ENCODE measurements at places on chromosomes 5 and 9.
A peak's percentile ranks its signal among the peaks of the same experiment; 100 is the strongest.

- DNase-seq = no peak
These were observed 216.9 kb downstream of the TTLL11 start for GRCh38 chr9:121876255-121876654.

GRCh38 chr9:131273856-131274673 lies 2.2 kb downstream of the FAM78A start:
- DNase-seq = no peak

- no peak for DNase-seq
These were observed 452.9 kb downstream of the CSNK1G3 start for GRCh38 chr5:123964884-123965283.

DNA sequence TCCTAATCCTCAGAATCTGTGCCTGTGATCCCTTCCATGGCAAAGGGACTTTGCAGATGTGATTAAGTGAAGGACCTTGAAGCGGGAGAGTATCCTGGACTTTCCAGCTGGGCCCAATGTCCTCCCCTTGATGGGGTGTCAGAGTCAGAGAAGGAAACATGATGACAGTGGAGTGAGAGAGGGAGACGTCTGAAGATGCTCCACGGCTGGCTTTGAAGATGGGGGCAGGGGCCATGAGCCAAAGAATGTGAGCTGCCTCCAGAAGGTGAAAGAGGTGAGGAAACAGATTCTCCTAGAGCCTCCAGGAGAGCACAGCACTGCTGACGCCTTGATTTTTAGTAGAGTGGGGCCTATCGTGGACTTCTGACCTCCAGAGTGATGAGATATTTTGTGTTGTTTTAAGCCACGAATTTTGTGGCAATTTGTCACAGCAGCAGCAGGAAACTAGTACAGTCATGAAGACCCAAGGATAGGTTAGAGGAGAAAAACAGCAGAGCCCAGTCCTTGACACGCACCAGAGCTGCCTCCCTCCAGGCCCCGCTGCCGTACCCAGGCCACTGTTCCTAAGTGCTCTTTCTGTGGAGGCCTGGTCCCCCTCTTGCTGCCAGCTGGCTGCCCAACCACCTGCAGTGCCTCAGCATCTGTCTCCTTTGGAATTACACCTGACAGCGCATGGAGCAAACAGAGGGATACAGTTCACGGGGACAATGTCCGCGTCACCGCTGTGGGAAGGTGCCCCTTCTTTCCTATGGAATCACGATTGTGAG lies 78.1 kb downstream of the MACROH2A1 start:
- DNase-seq = no peak

DNA sequence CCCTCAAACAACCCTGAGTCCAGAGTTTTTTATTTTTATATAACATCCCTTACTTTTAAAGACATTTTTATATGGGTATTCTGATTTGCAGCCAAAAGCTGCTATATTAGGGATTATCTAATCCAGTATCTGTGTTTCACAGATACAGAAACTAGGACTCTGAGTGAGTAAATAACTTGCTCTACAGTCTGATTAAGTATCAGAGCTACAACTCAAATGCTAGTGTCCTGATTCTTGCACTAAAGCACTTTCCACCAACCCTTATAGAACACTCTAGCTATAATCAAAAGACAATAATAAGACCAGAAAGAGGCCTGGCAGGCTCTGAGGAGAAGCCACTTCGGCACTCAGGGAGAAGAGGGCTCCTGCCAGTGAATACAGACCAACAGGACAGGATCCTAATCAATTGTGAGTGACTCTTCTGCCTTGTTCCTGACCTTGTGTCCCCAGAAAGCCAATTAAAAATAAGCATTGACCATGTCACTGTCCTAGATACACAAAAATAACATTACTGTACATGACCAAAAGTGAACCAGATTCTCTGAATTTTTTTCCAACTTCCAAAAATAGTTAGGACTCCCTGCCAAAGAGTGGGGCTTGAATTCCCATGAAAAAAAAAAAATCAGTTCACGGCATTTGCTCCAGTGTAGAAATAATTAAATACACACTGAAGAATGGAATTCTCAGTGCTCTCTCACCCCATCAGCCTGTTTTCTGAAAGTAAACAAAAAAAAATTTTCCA lies 63.6 kb upstream of the MAP3K1 start:
- DNase-seq = no peak

GRCh38 chr9:108477529-108478006 lies 378.2 kb downstream of the ACTL7B start:
- peak; percentile 28 for DNase-seq

DNA sequence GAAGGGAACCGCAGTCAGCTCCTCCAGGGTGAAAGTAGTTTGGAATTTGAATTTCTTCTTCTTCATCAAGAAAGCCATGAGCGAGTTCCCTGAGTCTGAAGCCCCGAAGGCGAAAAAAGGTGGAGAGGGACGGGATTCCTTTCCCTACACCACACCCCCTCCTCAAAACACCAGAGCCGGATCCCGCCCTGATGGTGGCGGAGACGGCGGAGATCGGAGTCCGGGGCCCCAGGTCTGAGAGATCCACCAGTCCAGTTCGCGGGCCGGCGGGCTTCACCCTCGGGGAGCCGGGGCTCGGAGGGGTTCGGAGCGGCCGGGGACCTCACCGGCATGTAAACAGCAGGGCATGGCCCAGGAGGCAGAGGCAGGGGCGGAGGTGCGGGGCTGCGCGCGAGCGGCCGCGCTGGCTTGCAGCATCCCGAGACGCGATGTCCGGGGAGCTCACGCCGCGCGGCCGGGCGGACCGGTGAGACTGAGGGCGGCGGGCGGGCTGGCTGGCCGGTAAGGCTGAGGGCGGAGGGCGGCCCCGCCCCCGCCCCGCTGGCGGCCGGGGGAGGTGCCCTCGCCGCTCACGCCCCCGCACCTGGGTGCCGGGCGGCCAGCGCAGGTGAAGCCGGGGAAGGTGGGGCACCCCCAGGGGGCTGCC lies 606 bp downstream of the EEIG1 start:
- DNase-seq = no peak

GRCh38 chr9:6931913-6932312 lies 174.1 kb downstream of the KDM4C start:
- no peak for DNase-seq

GRCh38 chr5:161311146-161311708 lies 235.3 kb downstream of the GABRB2 start:
- no peak for DNase-seq

GRCh38 chr5:71834601-71835000 lies 115.5 kb downstream of the CARTPT start:
- DNase-seq = no peak

DNA sequence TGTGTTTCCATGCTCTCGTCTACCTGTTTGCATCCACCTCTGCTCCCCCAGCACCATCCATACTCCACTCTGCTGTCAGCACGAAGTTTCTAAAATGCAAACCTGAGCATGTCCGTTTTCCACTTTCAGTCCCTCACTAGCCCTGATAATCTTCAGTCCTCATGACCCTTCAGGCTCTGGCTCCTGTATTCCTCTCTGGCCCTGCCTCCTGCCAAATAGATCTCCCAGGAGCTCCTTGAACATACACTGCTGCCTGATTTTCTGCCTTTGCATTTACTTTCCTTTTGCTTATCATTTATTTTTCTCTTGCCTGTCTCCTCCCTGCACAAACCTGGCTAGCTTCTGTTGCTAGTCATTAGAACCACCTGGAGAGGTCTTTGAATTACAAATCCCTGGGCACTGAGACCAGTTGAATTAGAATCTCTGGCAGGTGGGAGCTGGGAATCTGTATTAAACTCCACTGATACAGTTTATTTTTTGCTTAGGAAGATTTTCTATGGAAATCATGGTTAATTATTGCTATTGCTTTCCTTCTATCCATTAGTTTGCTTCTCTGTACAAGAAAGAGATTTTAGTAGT lies 18.5 kb downstream of the ARHGEF28 start:
- no peak for DNase-seq

DNA sequence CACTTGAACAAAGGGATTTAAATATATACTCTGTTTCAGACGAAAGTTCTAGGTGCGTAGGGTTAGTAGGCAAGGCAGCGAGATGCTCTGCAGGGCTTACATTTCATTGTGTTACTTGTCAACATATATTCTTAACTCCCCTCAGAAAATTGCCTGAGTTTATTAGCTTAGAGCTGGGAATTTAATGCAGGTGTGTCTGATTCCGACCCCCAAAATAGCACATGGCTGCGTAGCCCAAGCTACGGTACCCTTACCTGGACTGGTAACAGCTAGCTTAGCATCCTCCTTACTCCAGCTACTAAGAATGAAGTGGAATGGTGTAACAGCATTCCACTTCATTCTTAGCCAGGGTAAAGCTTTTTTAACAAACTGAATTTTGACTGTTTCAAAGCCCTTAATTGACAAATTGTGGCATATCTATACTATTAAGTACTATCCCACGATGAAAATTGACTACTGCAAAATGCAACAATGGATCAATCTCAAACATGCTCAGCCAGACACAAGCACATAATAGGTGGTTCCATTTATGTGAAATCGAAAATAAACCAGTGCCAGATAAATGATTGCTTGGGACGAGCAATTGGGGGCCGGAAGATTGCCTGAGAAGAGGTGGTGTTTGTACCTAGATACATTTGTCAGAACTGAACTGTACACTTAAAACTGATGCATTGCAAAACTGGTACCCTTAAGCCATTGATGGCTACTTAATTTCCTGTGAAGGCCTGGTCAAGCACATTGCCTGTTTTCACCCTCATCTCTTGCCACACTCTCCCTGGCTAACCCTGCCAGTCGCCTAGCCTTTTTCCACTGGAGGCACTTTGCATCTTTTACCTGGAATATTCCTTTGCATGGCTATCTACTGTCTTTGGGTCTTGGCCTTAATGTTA lies 3.0 kb upstream of the FGF18 start:
- DNase-seq = no peak

DNA sequence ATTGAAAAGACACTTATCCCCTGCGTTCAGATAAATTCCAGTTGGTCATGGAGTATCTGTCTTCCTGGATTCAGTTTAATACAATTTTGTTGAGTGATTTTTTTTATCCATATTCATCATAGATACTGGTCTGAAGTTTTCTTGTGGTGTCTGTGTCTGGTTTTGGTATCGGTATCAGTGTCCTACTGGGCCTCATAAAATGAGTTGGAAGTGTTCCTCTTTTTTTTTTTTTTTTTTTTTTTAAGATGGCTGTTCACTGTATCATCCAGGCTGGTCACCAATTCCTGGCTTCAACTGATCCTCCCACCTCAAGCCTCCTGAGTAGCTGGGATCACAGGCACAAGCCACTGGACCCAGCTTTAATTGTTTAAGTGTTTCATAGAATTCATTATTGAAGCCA lies 2.9 kb upstream of the CAMSAP1 start:
- DNase-seq = no peak

GRCh38 chr9:83024506-83025125 lies 38.3 kb downstream of the RASEF start:
- DNase-seq = no peak

DNA sequence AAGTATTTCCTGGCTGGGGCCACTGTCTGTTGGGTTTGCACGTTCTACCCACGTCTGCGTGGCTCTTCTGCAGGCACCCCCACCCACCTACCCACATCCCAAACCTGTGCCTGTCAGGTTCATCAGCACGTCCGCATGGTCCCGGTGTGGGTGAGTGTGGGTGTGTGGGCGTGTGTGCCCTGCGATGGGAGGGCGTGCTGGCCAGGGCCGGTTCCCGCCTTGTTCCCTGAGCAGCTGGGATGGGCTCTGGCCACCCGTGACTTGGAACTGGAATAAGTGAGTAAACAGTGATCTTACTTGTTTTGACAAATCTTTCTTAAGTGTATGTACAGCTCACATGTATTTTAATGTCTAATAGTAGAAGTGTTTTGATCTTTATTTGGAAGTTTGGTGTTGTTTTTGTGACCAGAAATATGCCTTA lies 20.4 kb downstream of the ERGIC1 start:
- no peak for DNase-seq

GRCh38 chr9:93132946-93133680 lies 938 bp downstream of the NINJ1 start:
- DNase-seq = no peak

DNA sequence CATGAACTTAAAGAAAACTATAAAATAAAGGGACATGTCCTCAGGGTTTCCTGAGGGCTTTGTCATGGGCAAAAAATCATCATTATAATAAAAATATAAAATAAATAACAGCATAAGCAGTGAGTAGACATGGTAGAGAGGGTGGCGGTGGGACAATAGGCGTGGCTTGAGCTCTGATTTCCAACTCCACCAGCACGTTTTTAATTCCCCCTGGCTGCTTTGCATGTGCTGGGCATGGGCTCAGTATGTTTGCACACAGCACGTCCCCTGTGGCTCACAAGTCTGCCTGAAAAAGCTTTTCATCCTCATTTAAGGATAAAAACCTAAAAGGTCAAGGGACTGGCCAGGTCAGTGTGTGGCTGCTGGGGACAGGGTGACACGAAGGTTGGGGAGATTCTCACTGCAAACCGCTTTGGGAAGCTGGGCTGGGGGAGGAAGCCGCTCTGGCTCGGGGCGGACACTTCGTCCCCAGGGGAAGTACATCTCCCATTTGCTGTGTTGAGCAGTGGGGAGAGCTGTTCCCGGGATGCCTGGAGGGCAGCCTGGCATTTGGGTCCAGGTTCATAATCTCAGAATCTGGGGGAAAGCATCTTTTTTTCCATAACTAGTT lies 32.6 kb downstream of the NKX2-5 start:
- DNase-seq = no peak

DNA sequence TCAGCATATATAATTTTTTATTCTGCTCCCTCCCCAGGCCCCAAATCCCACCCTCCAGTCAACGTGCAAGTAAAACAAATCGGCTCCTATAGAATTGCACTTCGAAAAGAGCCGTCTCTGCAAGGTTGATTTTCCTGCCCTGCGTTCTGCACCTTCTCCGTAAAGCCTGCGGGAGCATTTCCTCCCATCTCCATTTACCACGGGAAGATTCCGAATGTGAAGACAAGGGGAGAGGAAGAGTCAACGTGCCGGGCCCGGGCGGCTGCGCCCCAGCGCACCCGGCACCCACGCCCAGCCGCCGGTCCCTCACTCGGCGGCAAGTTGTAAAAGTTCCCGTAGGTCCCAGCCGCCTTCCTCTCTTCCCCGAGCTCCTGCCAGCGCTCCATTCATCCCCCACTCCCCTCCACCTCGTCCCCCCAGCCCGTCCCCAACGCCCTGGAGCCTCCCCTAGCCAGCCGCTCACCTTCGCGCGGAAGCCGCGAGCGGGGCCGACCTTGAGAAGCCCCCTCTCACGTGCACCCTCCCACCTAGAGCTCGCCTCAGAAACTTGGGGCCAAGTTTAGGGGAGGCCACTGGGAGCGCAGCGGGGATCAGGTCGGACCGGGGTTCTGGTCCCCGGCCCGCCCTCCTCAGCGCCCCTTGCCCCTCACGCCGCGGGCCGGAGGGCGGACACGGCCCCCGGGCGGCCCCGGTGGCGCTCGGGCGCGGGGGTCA lies 431 bp downstream of the BNC2 start:
- no peak for DNase-seq

- no peak for DNase-seq
These were observed 285.7 kb downstream of the AOPEP start for GRCh38 chr9:95012035-95012708.

- no peak for DNase-seq
These were observed 11.7 kb downstream of the KCNV2 start for GRCh38 chr9:2729003-2729402.

- no peak for DNase-seq
These were observed 67.8 kb downstream of the LHX2 start for GRCh38 chr9:124079176-124079925.

DNA sequence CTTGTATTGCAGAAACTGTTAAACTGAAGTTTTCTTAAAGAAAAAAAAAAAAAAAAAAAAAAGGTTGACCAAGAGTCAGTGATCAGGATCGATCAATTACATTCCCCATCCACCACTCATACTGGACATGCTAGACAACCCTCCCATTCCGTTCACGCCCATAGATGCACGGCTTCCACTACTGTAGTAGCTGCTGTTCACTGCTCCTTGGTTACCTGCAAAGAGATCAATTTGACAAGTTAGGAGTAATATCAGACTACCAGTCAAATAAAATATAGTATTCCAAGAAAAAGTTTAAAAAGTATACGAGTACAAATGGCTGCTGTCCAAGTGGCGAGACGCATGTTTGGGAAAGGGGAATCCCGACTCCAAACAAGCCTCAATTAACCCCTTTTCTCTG lies 8.7 kb downstream of the HNRNPH1 start:
- no peak for DNase-seq

All from NCI-H2081 treated with DMSO at 0.1 percent for 48 hours (cell line).